Ureter (tissue), 1 donor: ENCODE measurements at places on chromosomes 5 and 9. TPM values are rescaled to one million over a fixed set of nuclear protein-coding genes. Genes with fewer than 3 reads are reported as not detected.

DNA sequence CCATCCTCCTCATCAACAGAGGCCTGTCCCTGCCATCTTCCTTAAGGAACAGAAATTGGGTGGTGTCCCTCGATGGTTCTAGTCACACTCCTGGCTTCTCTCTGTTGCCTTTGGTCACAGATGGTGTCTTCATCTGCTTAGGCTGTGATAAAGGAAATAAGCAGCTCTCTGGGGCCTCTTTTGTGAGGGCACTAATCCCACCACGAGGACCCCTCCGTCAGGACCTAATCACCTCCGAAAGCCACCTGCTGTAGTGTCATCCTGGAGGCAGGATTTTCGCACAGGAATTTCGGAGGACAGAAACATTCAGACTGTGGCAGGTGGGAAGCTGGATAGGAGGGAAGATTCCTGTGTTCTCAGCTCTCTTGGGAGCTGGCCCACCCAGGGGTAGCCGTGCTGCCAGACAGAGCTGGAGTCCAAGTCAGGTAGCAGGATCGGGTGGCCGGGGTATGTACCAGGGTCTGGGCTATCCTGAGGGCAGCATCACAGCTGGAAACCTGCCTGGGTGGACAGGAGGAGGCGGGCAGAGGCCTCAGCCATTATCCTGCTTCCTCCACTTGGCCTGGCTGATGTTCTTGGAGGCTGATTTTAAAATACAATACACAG lies 59.5 kb downstream of the ANKRD33B start:
- DNase-seq: no peak

DNA sequence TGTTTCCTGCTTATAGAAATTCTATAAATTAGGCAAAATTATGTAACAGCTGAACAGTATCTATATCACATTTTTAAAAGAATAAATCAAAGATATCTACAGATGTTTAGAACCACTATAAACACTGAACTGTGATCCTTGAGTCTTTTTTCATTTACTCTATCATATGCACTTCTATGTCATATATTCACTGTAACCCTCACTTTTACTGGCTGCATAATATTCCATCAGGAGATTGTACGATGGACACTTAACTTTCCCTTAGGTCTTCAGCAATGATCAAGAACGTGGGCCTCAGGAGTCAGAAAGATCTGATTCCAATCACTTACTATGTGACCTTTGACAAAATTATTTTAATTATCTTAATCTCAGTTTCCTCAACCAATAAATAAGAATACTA lies 41.0 kb downstream of the CLINT1 start:
- DNase-seq: no peak

Gene MLANA
- total RNA-seq: not detected

DNA sequence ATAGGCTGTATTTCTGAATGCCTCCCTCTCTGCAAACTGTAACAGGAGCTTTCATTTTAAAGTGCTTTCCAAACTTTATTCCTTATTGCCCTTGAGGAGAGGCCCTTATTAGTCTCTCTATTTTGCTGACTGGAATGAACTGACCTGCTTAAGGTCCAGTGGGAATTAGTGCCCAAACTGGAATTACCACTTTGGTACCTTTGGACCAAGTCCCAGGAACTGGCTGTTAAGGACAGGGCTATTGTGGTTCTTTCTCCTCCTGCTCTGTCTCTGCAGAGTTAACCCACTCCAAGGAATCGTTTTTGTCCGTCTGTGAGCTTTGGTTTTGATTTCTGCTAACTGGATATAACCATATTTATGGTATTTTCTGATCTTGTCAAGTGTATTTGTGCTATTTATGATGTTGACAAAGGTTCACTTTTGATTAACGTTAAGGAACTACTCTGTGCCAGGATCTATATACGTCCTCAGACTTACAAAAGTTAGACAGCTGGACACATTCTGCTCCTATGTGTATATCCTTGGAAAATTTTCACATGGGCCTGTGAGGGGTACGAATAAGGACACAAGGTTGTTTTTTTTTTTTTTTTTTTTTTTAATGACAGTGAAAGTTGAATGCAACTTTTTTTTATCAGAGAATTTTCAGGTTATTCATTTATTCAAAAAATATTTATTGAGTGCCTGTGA lies 189.1 kb upstream of the ANKRD55 start:
- DNase-seq: no peak

DNA sequence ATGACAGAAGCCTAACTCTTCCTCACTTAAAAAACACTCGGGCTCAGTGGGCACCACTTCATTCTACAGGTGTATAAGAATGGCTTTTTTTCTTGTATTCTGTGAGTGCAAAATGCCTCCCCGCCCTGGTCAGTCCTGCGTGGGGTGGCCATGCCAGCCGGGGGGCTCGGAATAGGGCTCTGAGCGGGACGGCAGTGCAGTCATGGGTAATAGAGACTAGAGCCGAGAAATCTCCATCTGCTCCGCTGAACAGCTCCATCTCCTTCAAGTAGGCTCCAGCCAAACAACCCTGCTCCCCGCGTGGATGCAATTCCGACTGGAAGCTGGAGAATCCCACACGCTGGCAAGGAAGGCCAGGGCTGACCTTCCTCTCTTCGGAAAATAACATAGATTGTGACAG lies 317.0 kb upstream of the IRX4 start:
- DNase-seq: peak; percentile 32

DNA sequence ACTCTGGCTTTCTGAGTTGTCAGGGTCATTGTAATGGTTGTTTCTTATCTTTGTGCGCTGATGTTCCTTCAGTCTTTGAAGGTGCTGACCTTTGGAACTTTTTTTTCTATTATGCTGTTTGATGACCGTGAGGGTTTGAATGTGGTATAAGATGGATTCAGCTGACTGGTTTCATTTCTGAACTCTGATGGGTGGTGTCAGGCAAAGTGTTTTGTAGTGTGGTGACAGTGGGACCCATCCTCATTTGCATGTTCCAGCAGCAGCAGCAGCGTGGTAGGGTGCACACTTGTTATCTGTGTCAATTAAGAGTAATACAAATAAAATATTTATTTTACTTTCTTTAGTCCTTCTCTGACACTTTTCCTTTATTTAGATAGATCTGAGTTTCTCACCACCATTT lies 227.7 kb upstream of the PRR16 start:
- no peak for DNase-seq
